HAP-1 (cell line): ENCODE measurements at places on chromosomes 2 and 18.
A peak's percentile ranks its signal among the peaks of the same experiment; 100 is the strongest.

GRCh38 chr2:175030380-175031271, 25.4 kb upstream of the CHN1 start:
- DNase-seq, result peak; percentile 27

DNA sequence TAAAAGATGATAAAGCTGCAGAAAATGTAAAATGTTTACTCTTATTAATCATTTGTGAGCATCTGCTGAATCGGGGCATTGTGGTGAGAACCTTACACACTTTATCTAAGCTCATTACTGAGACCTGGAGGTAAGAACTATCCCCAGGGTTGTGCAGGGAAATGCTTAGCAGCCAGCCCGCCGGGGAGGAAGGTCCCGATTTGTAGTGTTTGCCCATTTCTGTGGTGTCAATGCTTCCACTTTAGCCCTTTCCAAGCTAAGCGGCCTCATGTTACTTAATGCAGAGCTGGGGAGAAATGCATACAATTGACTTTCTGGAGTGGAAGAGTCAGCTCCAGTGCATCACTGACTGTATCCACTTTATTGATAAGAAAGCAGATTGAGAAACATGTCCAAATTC, 20.8 kb upstream of the KCNK3 start:
- no peak for DNase-seq

GRCh38 chr2:191023235-191023679, 9.3 kb upstream of the STAT1 start:
- no peak for DNase-seq

DNA sequence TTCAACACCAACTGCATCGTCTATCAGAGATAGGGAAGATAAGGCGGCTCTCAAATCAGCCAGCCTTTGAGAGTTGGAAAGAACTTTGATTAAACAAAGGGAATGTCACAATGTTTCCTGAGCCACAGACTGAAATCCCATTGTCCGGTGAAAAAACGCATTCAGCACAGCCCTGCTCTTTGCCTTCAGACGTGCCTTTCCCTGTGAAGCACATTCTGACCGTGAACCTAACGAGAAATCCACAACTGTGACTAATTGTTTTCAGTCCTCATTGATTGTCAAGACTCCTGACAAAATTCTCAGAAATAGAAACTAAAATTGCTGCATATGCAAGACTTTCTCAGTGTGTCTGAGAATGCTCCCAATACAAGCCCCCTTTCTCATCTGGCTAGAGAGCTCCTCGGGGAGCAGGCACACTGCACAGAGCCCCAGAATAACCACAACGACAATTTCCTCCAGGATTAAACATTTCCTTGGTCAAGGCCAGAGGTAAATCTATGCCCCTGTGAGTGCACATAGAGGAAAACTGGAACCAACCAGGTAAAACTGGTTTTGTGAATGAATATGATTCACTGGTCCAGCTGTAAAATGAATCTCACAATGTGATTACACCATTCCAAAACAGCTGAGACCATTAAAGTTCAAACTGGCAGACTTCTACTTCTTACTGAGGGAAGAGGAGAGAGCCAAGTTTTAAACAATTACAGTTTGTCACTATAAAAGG, 561.9 kb upstream of the ID2 start:
- no peak for DNase-seq
